HCT116 (cell line): ENCODE measurements at places on chromosomes 3 and 15. TPM values are rescaled to one million over a fixed set of nuclear protein-coding genes. Genes with fewer than 3 reads are reported as not detected.
A peak's percentile ranks its signal among the peaks of the same experiment; 100 is the strongest.

GRCh38 chr3:106829206-106829605 lies 548.0 kb upstream of the CCDC54 start:
- DNase-seq: no peak

- DNase-seq: no peak
Observed at GRCh38 chr3:185830018-185830797, 5.4 kb upstream of the IGF2BP2 start.

The PYGO1 gene
- total RNA-seq: 0.34 TPM

The OXTR gene
- total RNA-seq: 1.3 TPM

- DNase-seq: no peak
Observed at GRCh38 chr3:6697722-6698121, 163.2 kb upstream of the GRM7 start.

The REC114 gene
- not detected for total RNA-seq

- DNase-seq: no peak
Observed at GRCh38 chr3:194257151-194257621, 93.9 kb downstream of the CPN2 start.

DNA sequence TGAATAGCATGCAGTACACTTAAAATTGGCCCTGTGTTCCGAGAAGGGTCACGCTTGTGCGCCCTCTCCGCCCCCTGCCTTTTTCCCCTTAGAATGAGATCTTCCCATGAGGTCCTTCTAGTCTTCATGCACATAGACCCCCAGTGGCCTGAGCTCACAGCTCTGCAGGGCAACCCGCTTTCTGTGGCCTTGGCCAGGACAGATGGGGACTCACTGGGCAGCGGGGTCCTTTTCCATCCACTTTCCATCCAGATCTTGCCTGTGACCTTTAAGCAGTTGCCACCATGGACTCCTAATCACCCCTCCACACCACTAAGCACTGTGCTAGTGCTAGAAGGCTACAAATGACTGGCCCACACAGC lies 244.4 kb downstream of the UACA start:
- no peak for DNase-seq

The ZCWPW2 gene
- total RNA-seq: 1.1 TPM

- no peak for DNase-seq
Observed at GRCh38 chr3:125062904-125063618, 7.3 kb upstream of the HEG1 start.

The GOLGA6A gene
- total RNA-seq: 0.39 TPM

- no peak for DNase-seq
Observed at GRCh38 chr3:147757866-147758265, 348.7 kb downstream of the ZIC1 start.

GRCh38 chr3:42028474-42028873 lies 62.7 kb upstream of the TRAK1 start:
- no peak for DNase-seq

- no peak for DNase-seq
Observed at GRCh38 chr3:30610702-30611368, 4.4 kb downstream of the TGFBR2 start.

The LNP1 gene
- 1.6 TPM for total RNA-seq

The CYP11A1 gene
- 0.57 TPM for total RNA-seq

GRCh38 chr3:53846134-53846850 lies at the start of the genes CHDH and IL17RB:
Gene CHDH (minus strand): TSS chr3:53846419. CDS start chr3:53824008, 22,411 bp downstream.
Gene IL17RB (plus strand): TSS chr3:53846568. CDS start chr3:53846589, 21 bp downstream.
- DNase-seq: peak; percentile 38

DNA sequence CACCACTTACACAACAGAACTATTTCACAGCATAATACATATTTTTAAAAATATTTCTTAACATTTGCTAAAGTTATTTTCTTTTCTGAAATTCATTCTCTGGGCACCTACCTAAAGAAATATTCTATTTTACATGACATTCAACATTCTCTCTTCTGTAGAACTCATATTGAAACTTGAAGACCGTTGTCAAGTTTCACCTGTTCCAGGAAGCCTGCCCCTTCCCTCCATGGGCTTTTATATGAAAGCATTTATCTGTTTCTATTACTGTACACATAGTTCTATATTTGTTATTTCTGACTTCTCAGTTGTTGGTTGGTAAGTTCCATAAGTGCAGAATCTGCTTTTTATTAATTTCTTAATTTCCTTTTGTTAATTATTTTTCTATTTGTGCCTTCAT lies 204.3 kb upstream of the ALCAM start:
- no peak for DNase-seq

The SLC2A2 gene
- not detected for total RNA-seq

DNA sequence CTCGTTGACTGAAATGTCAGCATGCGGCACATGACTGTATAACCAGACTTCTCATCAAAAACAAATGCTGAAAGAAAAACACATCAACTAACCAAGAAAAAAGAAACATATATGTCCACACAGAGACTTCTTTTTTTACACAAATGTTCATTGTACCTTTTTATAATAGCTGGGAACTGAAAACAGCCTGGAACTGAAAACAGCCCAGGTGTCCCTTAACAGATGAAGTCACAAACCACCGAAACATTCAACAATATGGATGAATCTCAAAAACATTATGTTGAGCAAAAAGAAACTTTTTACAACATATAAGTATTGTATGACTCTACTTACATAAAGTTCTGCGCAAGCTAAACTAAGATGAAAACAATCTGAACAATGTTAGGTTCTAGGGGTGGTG lies 20.6 kb downstream of the UBE3A start:
- no peak for DNase-seq

GRCh38 chr15:80289528-80290495 lies 37.8 kb upstream of the CTXND1 start:
- DNase-seq: no peak

- DNase-seq: no peak
Observed at GRCh38 chr3:124791142-124791541, 60.9 kb downstream of the UMPS start.

GRCh38 chr3:161560008-161560637 lies 63.5 kb downstream of the OTOL1 start:
- peak; percentile 37 for DNase-seq

GRCh38 chr3:89948008-89948407 lies 840.6 kb downstream of the EPHA3 start:
- no peak for DNase-seq

DNA sequence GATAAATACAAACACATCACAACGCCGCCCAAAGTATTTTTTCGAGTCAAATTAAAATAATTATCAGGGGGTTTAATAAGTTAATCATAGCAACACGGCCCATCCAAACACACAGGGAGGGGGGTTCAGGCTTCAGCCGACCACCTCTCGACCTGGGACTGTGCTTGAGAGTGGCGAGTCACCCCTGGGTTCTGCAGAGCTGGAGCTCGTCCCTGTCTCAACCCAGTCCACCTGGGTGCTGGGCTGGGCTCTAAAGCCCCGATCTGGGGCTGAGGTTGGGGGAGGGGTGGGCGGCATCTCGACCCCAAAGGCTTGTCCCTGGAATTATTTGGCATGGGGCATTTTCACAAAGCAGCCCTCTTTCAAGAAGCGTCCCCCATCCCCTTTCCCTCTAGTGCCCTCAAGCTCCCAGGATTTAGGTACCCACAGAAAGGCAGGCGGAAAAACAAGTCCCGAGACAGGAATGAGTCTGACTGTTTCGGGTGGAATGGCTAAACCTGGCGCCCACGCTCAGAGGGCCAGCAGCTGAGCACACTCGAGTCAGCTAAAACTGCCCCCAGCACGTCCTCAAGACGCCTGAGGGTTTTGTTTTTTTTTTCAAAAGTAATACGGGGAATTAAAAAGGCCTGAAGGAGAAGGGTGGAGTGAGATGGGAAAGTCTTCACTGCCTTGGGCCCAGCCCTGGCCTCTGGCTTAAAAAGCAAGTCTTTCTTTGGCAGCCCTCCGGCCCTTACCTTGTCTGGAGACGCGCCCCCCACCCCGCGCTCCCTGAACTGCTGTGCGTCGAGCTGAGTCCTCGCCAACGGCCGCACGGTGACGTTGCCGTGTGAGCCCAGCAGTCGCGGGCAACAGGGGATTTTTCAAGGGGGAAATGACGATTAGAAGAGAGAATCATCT lies 32.5 kb downstream of the NR2F2 start:
- no peak for DNase-seq

DNA sequence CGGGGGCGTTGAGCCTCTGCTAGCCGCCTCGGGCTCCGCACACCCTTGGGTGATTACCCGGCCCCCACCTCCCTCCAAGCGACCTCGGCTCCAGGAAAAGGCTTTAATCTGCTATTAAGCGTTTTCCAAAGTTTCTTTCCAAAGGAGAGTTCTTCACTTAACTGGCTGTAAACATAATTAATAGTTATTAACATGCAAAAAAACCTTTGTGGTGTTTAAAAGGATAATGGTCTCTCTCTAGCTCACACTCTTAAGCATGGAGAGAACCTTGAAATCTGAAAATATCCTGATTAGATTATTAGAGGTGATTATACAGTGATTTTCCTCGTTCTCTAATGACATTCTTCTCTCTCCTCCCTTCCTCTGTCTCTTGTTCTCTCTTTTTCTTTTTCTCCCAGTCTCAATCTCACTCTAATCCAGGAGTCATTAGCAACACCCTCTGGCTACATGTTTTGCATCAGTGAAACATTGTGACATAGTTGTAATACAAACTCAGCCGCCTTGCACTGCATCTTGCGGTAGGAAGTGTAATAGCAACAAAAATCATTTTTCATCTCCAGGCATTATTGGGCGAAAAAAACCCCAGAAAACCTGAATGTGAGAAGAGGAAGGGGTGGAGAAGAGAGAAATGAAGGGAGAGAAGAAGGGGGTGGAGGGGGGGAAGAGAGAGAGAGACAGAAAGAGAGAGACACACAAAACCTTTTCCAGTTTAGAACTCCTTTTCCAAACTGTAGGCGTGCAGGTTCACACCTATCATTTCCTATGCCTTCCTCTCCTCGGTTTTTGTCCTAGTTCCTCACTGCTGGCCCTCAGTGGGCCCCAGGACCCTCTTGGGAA lies 24.4 kb downstream of the NR2F2 start:
- DNase-seq: no peak

GRCh38 chr3:127791221-127791913 lies 30.9 kb downstream of the MGLL start:
- DNase-seq: no peak

- no peak for DNase-seq
Observed at GRCh38 chr3:110341047-110341446, 730.6 kb upstream of the NECTIN3 start.

The PPM1L gene
- 13.2 TPM for total RNA-seq
